Ovary (tissue), 10 donors: ENCODE measurements at places on chromosomes 6 and 20. TPM values are rescaled to one million over a fixed set of nuclear protein-coding genes. Genes with fewer than 3 reads are reported as not detected.

DNA sequence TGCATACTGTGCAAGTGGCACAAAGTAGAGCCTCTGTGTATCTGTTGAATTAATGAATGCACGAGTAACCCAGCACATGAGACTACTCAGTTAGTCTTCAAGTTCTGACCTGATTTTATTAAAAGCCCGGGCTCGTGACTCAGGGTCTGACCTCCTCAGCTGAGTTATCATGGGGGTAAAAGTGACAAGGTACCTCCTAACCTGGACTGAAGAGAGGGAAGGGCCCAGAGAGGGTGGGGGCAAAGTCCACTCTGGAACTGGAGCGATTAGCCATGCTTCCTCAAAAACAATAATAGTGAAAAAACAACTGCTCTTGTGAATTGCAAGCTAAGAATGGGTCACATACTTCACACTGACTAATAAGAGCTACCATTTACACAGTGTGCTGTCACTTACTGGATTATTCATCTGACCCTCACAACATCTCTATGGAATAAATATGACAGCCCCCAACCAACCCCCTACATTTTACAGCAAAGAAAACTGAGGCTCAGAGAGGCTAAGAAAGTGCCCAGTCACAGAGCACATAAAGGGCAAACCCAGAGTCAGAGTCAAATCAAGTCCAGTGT, 26.7 kb downstream of the TRERF1 start:
- H3K27me3 ChIP-seq: no peaks in the 10 kb centered on the region
- H3K4me1 ChIP-seq: peaks cover 6% of the 10 kb centered on the region
- no peaks in the 10 kb centered on the region for H3K36me3 ChIP-seq
- no peak overlapping the region for H3K4me3 ChIP-seq
- no peak for DNase-seq

Gene ENPP5
- total RNA-seq: 12.2 TPM

DNA sequence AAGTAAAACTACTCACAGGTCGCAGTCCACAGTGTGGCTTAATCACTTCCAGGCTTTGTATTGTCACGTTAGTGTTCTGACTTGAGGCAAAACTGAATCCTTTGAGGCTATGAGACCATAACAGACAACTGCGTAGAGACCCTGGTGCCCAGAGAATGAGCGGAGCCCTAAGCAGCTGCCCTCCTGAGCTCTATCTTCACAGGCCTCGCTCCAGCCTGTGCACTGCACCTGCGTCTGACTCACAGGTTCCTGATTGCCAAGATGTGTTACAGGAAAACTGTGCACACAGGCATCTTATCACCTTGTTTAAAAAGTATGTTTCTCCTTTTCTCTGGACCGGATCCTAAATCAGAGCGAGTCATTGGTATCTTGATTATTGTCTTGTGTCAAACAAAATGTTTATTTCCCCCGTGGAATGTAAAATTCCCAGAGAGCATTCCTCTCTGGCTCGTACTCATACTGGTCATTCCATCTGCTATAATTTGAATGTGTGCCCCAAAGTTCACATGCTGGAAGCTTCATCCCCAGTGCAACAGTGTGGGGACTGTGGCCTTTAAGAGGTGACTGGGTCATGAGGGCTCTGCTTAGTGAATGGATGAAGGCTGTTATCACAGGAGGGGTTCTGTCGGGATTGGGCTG, 25.7 kb downstream of the PRR18 start:
- no peak overlapping the region for H3K4me3 ChIP-seq
- no peak overlapping the region for H3K27ac ChIP-seq
- no peaks in the 10 kb centered on the region for H3K27me3 ChIP-seq
- no peak for DNase-seq
- no peaks in the 10 kb centered on the region for H3K4me1 ChIP-seq

- H3K4me1 ChIP-seq: no peaks in the 10 kb centered on the region
- no peak for DNase-seq
- no peak overlapping the region for H3K27ac ChIP-seq
- H3K27me3 ChIP-seq: no peaks in the 10 kb centered on the region
These were observed 166.8 kb upstream of the CST7 start for GRCh38 chr20:24782301-24782700.
